ENCODE measurements at places on chromosomes 7 and 10.

GRCh38 chr7:37297546-37297945 lies 151.1 kb downstream of the ELMO1 start:
- no peak for DNase-seq

- DNase-seq: no peak
Observed at GRCh38 chr10:66538371-66538770, 387.5 kb upstream of the LRRTM3 start.

GRCh38 chr7:52482076-52482475 lies 553.4 kb upstream of the POM121L12 start:
- DNase-seq: no peak

GRCh38 chr10:71638064-71638821 lies 81.3 kb downstream of the C10orf105 start:
- no peak for DNase-seq

DNA sequence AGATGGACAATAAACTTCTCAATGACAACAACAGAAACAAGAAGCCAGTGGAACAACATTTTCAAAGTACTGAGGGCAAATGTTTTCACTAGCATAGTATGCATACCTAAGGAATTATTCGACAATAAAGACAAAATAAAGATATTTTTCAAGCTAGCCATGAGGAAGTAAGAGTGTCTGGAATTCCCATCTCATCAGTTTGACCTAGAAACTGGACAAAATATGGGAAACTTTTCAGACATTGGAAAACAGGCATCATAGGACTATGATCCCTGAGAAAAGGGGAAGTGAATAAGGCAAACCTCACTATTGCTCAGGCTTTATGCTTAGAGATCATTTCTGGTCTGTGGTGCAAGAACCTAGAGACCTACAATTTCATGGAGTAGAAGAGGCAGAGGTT lies 86.3 kb downstream of the OAT start:
- DNase-seq: no peak

DNA sequence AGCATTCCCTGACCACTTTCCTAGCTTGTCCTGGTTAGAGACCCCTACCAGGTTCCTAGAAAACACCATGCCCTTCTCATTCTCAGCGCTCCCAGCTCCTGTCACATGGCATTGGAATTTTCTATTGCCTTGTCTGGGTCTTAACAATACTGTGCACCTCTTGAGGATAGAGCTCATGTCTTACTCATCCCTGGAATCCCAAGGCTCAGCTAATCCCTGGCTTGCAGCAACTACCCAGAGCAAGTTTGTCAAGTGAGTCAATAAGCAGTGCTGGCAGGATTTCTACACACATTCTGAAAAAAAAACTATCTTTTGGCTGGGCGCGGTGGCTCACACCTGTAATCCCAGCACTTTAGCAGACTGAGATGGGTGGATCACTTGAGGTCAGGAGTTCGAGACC lies 11.7 kb upstream of the PRDX3 start:
- DNase-seq: no peak

All from activated CD8-positive, alpha-beta memory T cell treated with anti-CD3 and anti-CD28 coated beads for 48 hours (primary cell).